T-cell (primary cell): ENCODE measurements at places on chromosomes 7 and 10. TPM values are rescaled to one million over a fixed set of nuclear protein-coding genes. Genes with fewer than 3 reads are reported as not detected.

DNA sequence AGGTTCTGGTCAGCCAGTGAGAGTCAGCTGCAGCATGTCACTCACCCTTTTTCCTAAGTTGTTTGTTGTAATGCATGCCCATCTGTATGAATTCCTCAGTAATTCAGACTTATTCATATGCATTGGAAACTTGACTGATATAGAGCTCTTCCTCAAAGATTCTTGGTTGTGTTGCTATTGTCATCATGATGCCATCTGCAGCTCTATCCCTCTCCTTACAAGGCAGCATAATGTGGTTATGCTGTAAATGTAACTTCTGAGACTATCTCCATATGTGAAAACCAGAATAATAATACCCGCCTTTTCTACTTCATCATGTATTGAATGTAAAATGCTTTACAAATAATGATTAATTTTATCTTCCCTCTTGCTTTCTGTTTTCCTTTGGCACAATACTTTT lies 252.6 kb upstream of the MTPN start:
- no peak for DNase-seq

GRCh38 chr10:7634142-7634894 lies 32.4 kb downstream of the ITIH5 start:
- no peak for DNase-seq

GRCh38 chr7:136900005-136900404 lies 31.6 kb downstream of the CHRM2 start:
- no peak for DNase-seq

DNA sequence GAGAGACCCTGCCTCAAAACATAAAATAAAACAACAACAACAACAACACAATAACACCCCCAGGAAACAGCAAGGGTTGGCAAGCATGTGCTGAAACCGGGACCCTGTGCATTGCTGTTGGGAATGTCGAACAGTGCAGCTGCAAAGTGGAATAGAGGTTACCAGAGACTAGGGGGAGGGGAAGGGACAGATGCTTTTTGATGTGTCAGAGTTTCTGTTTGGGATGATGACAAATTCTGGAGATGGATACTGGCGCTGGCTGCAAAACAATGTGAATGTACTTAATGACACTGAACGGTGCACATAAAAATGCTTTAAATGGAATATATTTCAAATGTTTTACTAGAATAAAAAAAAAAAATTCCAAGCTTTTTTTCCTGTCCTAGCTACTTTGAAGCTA lies 241.8 kb downstream of the TEX36 start:
- DNase-seq = no peak

Gene OR13A1
- total RNA-seq = 0.19 TPM

Gene TASOR2
- total RNA-seq = 73.2 TPM

Gene ASZ1
- total RNA-seq = not detected

- DNase-seq = peak; percentile 82
Measured at GRCh38 chr7:1473864-1474512, 14.7 kb upstream of the MICALL2 start.

GRCh38 chr7:132825932-132826835 lies 249.9 kb upstream of the PLXNA4 start:
- no peak for DNase-seq

- DNase-seq = no peak
Measured at GRCh38 chr7:90709501-90710465, 113.7 kb downstream of the CDK14 start.

Gene ORAI2
- 23.0 TPM for total RNA-seq

DNA sequence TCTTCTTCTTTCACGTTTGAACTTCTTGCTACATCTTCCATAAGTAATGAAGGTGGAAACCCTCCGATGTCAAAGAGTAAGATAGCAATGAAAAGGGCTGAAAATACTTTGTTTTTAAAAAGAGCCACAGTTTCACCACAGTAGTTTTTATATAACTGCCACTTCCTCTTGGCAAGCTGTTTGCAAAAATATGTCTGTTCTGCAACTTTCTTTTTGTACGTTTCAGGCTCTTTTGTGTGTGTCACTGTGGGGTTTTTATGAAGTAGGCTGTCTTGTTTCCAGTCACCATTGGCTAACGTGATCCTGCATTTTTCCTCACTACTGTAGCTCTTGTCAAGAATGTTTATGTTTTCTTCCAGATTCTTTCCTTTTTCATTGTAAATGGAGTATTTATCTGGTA lies 55.6 kb downstream of the SLC16A9 start:
- DNase-seq = no peak

DNA sequence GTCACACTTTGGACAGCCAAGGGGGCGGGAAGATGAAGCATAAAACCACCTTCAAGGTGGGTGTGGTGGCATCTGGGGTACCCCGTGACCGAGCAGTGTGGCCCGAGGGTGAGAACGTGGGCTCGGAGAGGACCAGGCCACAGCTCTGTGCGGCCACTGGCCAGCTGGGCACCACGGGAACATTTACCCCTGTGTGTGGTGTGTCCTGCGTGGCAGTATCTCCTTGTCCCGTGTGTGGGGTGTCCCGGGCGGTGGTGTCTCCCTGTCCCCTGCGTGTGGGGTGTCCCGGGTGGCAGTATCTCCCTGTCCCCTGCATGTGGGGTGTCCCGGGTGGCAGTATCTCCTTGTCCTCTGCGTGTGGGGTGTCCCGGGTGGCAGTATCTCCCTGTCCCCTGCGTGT lies 570.3 kb downstream of the DNAJB6 start:
- no peak for DNase-seq

DNA sequence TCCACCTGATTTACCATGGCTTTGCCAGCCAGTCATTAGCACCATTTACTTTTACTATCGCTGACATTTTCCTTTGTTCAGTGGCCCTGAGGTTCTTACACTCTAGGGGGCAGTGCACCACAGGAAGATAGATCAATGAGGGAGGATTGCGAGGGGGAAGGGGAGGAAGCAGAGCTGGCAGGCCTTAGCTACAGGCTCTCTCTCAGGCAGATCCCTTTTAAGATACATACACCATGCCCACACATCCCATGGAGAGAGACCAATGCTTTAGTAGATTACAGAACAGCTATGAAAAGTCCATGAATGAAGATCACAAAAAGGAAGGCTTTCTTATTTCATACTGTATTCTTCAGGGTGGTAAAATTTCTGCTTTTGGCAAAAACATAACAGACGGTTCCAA lies 47.4 kb downstream of the DENND11 start:
- peak; percentile 50 for DNase-seq

GRCh38 chr7:9671979-9672917 lies 1238.8 kb downstream of the NXPH1 start:
- no peak for DNase-seq

Gene DPP6
- not detected for total RNA-seq

DNA sequence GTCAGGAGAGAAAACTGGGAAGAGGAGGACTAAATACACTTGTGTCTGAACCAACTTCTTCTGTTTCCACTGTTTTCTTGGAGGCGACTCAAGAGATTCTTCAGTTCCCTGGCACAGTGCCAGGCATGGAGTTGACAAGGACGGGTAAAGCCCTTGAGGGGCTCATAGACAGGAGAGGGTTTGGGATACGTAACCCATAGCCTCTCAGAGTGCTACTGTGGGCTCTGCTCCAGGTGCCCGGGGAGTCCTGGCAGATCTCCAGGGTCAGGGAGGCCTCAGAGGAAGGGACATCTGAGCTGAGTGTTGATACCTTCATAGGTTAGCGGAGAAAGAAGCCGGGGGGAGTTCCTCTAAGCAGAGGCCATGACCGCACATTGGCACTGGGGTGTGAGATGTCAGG lies 42.0 kb downstream of the GALNT17 start:
- no peak for DNase-seq

- no peak for DNase-seq
Measured at GRCh38 chr10:60185421-60185820, 204.3 kb downstream of the ANK3 start.

Gene COL1A2
- total RNA-seq = 3.1 TPM

GRCh38 chr7:28473571-28474281 lies 61.4 kb downstream of the CREB5 start:
- DNase-seq = no peak

DNA sequence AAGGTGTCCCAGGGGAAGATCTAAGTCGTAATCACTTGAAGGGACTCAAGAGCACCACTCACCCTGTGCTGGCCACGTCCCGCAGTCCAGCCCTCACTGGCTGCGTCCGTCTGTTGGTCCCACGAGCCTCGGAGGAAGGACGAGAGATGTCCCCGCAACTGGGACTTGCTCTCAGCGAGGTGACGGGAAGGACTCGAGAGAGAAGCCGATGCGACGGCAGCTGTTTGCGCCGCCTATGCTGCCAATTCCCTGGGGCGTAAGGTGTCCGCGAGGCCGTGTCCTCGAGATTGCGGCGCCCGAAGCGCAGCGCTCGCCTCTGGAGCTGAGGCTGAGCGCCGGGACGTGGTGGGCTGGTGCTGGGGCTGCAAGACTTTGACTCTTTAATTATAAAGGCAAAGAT lies 100.6 kb upstream of the SEMA3E start:
- DNase-seq = no peak

Gene ITGA8
- total RNA-seq = not detected

GRCh38 chr10:109958059-109958458 lies 34.7 kb upstream of the XPNPEP1 start:
- no peak for DNase-seq

Gene ATXN7L1
- total RNA-seq = 43.6 TPM

Gene NFE2L3
- 1.8 TPM for total RNA-seq

GRCh38 chr7:84939888-84940287 lies 247.0 kb downstream of the SEMA3D start:
- DNase-seq = no peak

- DNase-seq = no peak
Measured at GRCh38 chr7:1843271-1843861, 173.3 kb downstream of the ELFN1 start.

DNA sequence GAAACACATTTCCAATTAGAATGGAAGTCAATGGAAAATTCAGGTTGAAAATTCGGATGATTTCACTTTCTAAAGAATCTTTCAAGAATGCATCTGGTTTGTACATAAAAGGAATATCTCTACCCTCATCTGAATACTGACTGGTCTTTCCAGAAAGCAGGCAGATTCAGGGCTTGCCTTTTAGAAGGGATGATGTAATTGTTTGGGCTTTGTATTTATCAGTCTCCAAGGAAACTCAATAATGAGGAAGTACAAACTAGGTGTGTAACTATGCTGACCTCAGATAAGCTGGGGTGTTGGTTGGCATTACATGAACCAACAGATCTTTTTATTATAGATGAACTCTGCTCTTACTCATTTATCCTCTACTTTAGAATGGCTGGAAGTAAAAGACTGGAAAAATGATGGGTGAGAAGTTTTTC lies 24.1 kb downstream of the PDLIM1 start:
- DNase-seq = no peak

- DNase-seq = no peak
Measured at GRCh38 chr10:13526948-13527863, 1.6 kb downstream of the BEND7 start.

Gene SPOCK2
- total RNA-seq = 558 TPM

Gene FAM25G
- total RNA-seq = not detected

DNA sequence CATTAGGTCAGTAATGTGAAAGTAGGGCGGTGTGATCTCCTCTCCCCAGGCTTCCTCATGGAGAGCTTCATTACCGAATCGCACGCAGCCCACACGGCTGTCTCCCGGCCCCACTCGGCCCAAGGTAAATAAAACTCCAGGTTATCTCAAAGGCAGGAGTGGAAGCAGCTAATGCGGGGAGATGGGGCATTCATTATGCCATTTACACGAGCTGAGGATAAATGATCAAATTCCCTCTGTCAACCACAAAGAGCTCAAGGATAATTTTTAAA lies 93.5 kb downstream of the ADARB2 start:
- DNase-seq = no peak

Gene BLNK
- total RNA-seq = 8.2 TPM

GRCh38 chr7:140415361-140415760 lies 11.5 kb downstream of the RAB19 start:
- DNase-seq = no peak

Gene SPDYE2
- 0.58 TPM for total RNA-seq

DNA sequence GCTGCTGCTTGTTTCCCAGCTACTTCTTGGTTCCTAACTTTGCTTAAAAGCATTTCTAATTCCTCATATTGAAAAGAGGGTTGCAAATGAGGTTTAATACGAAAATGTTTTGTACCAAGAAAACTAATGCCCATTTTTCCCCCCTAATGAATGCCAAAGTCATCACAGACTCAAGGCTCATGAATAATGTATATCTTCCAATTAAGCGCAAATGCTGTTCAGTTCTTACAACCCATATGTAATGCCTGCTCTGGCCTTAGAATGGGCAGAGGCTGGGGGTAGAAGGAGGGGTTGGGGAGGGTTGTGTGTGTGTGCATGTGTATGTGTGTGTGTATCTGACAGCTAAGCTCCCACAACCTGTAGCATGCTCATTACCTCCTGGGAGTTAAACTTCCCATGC lies 901.7 kb downstream of the KCNMA1 start:
- no peak for DNase-seq

DNA sequence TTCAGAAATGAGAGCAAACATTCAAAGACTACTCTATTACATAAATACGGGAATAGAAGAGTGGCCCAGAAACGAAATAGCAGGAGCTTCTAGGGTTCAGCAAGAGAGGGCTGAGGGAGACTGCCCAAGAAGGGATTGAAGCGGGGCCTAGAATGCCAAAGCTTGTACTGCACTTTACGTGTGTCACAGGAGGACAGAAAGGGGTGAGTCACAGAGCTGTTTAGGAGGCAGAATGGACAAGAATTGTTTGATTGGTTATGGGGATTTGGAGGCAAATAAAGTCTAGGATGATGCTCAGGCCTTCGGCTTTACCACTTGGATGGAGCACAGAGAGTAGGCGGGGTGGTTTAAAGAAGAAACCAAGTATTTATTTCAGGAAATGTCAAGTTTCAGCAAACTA lies 11.3 kb upstream of the FXYD4 start:
- DNase-seq = no peak

GRCh38 chr10:131081376-131081775 lies 230.1 kb downstream of the TCERG1L start:
- DNase-seq = no peak

DNA sequence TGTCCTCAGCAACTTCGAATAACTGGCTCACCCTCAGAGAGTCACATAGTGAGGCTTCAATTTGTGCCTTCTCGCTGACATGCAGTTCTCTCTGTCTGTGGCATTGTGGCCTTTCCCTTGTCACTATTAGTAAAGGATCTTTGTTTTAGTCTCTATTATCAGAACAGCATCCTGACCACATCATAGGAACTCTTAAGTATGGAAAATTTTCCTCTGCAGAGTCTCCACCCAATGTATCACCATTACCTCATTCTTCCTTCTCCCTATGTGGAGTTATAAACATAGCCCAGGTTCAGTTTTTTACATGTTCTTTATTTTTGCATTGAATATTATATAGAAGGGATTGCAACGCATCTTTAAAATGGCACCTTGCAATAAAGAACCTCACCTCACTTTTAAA lies 112.9 kb downstream of the FAM107B start:
- no peak for DNase-seq

- no peak for DNase-seq
Measured at GRCh38 chr10:96271016-96271815, at the start of gene BLNK. Gene BLNK, minus strand, starts transcription at chr10:96271569. Its CDS starts 171 bp downstream, at chr10:96271398.

- DNase-seq = no peak
Measured at GRCh38 chr10:14612873-14613587, 161.7 kb downstream of the FAM107B start.

- no peak for DNase-seq
Measured at GRCh38 chr7:156820445-156821063, 72.4 kb downstream of the LMBR1 start.

Gene PMPCB
- total RNA-seq = 66.2 TPM
